ENCODE measurements at places on chromosomes 11 and 22.

- peak; percentile 46 for DNase-seq
Measured at GRCh38 chr11:29135504-29135903, 881.3 kb downstream of the KCNA4 start.

- no peak for DNase-seq
Measured at GRCh38 chr11:77201991-77202841, 74.2 kb downstream of the MYO7A start.

GRCh38 chr11:15558513-15559181, 443.9 kb downstream of the INSC start:
- DNase-seq, result no peak

GRCh38 chr11:282171-282570, 4.0 kb downstream of the NLRP6 start:
- DNase-seq, result no peak

- no peak for DNase-seq
Measured at GRCh38 chr22:43113526-43114251, 3.1 kb downstream of the BIK start.

DNA sequence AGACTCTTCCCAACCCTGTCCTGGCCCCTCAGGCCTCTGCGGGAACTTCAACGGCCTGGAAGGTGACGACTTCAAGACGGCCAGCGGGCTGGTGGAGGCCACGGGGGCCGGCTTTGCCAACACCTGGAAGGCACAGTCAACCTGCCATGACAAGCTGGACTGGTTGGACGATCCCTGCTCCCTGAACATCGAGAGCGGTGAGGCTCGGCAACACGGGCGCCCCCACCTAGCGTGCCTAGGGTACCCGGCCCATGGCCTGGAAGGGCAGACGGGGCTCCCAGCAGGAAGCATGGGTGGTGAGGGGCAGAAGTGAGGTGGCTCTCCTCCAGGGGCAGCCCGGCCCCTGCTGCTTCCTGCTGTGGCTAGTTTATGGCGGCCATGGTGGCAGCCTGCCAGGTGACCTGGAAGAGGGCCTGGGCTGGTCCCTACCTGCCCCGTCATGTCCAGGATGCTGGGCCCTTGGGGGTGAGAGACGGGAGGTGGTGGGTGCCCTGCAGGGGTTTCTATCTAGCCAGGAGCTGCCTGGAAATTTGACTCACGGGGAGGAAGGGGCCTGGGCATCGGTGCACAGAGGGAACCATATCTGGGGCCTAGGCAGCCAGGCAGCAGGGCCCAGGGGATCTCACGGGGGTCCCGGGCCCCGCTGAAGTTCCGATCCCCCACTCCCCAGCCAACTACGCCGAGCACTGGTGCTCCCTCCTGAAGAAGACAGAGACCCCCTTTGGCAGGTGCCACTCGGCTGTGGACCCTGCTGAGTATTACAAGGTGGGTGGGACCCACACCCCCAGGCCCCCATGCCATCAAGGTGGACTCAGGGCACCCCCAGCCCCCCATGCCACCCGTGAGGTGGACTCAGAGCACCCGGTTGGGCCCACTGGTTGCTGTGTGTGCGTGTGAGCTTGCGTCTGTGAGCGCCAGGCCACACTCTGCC, 9.2 kb downstream of the MUC2 start:
- DNase-seq, result no peak

GRCh38 chr11:88398372-88398771, 60.8 kb upstream of the CTSC start:
- peak; percentile 41 for DNase-seq

GRCh38 chr11:96391698-96392307, 2.0 kb downstream of the JRKL start:
- peak; percentile 8 for DNase-seq

DNA sequence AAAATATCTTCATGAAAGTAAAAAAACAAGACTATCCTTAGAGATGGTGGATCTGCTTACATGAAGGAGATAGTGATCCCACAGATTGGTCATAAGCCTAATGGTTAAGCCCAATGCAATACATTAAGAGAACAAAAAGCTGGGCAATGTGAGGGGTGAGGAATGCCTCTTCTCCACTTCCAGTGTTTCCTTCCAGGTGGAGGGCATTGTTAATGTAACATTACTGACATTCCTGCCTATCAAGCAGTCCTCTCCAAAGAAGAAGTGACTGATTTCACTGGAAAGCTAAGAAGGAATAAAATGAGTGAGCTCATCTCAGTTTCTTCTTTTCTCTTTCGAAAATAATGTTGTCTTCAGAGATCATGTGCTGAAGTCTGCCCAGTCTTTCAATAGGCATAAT, 207.8 kb downstream of the RAB38 start:
- DNase-seq, result no peak

DNA sequence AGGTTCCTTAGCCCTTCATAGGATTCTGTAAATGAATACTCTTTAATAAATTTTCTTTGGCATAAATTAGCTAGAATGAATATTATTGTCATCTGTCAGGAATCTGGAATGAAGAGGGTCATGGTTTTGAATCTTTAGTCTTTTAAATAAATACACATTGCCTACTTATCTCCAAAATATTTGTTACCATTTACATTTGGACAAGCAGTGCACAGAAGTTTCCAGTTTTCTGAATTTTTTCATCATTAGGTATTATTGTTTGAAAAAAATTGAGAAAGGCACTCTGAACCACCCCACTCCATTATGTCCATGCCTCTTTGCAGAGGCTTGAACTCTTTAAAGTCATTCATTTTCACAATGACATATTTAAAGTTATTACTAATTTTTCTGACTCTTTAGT, 549.0 kb upstream of the LUZP2 start:
- no peak for DNase-seq

DNA sequence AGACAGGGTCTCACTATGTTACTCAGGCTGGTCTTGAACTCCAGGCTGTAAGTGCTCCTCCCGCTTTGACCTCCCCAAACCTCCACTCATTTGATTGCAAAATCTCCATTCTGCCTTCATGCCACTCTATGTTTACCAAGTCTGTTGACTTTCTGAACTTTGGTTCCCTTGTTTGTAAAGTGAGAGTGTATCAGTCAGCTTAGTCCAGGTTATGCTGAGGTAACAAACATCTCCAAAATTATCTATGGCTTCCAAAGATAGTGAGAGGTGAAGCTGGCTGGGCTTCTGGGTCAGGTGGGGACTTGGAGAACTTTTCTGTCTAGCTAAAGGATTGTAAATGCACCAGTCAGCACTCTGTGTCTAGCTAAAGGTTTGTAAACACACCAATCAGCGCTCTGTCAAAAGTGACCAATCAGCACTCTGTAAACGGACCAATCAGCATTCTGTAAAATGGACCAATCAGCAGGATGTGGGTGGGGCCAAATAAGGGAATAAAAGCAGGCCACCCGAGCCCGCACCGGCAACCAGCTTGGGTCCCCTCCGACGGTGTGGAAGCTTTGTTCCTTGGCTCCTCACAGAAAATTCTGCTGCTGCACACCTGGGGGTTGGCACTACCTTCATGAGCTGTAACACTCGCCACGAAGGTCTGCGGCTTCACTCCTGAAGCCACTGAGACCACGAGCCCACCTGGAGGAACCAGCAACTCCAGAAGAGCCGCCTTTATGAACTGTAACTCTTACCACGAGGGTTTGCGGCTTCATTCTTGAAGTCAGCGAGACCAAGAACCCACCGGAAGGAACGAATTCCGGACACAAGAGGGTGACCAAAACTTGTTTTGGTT, 109.3 kb downstream of the MIAT start:
- no peak for DNase-seq

DNA sequence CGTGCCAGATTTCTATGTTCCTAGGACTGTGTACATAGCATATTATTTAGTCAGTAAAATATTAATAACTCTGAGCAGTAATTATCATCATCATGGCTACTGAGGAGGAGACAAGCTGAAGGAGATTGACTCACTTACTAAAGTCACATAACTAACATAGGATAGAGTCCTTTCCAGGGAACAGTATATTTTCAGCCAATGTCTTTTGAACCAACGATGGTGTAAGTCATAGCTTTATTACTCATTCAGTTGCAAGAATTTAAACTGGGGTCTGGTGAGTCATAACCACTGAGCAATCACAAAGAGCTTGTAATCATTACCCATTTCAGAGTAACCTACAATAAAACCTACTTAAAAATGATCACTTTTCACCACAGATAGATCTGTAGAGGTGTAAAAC, 1564.8 kb upstream of the TENM4 start:
- peak; percentile 84 for DNase-seq

- DNase-seq, result no peak
Measured at GRCh38 chr11:69605737-69606526, 35.0 kb upstream of the CCND1 start.
